A172 (cell line): ENCODE measurements at places on chromosomes 4 and X. TPM values are rescaled to one million over a fixed set of nuclear protein-coding genes. Genes with fewer than 3 reads are reported as not detected.

Gene NPY5R
- not detected in 2 replicates for total RNA-seq

Gene SLC9A7
- 9.7 and 11.3 TPM in 2 replicates for total RNA-seq

Gene TSPAN5
- 8.8 and 18.4 TPM in 2 replicates for total RNA-seq

Gene PRRG3
- total RNA-seq = not detected in 2 replicates

Gene DAPP1
- total RNA-seq = not detected in 2 replicates

Gene MAGEA9B
- not detected in 2 replicates for total RNA-seq

Gene SASH3
- total RNA-seq = not detected in 2 replicates

Gene GABRQ
- total RNA-seq = not detected in 2 replicates

Gene SEC24B
- 14.1 and 16.7 TPM in 2 replicates for total RNA-seq

Gene PPP2R2C
- 6.7 and 10.6 TPM in 2 replicates for total RNA-seq

Gene OFD1
- total RNA-seq = 12.2 and 23.8 TPM in 2 replicates

Gene HTT
- 12.2 and 17.0 TPM in 2 replicates for total RNA-seq

Gene NWD2
- not detected in 2 replicates for total RNA-seq

Gene F8
- total RNA-seq = 18.4 and 19.9 TPM in 2 replicates

Gene REPS2
- 1.4 and 1.7 TPM in 2 replicates for total RNA-seq

Gene CLNK
- not detected in 2 replicates for total RNA-seq

Gene MAGEA10
- total RNA-seq = 0.57 and 0.86 TPM in 2 replicates

Gene CXCL1
- total RNA-seq = not detected in 2 replicates

Gene SSX1
- total RNA-seq = not detected in 2 replicates

Gene FOXR2
- total RNA-seq = 0.07 TPM in 1 of 2 replicates, not detected in the other

Gene GPR82
- not detected in 2 replicates for total RNA-seq

Gene MAP7D3
- 7.9 and 8.6 TPM in 2 replicates for total RNA-seq

Gene CCSER1
- total RNA-seq = not detected in 2 replicates

Gene CCDC149
- 2.7 and 2.8 TPM in 2 replicates for total RNA-seq

Gene FBXO8
- total RNA-seq = 13.9 and 21.8 TPM in 2 replicates

Gene NAA11
- not detected in 2 replicates for total RNA-seq

Gene GPC3
- not detected in 2 replicates for total RNA-seq

Gene PCSK1N
- total RNA-seq = 15.3 and 16.5 TPM in 2 replicates

Gene HMGB2
- 259 and 290 TPM in 2 replicates for total RNA-seq

Gene SHISA3
- 3.1 and 3.9 TPM in 2 replicates for total RNA-seq

Gene LGI2
- 0.19 and 0.93 TPM in 2 replicates for total RNA-seq

Gene GDI1
- total RNA-seq = 143 and 229 TPM in 2 replicates

Gene RPS6KA6
- total RNA-seq = not detected in 2 replicates

Gene UGT2B7
- 0.22 TPM in 1 of 2 replicates, not detected in the other for total RNA-seq

Gene GJB1
- not detected in 2 replicates for total RNA-seq

Gene MAGED2
- 130 and 139 TPM in 2 replicates for total RNA-seq

Gene RNF150
- 4.9 and 6.4 TPM in 2 replicates for total RNA-seq

Gene ETDA
- not detected in 2 replicates for total RNA-seq

Gene CXCR3
- total RNA-seq = not detected in 2 replicates

Gene EOLA2
- 39.2 and 42.5 TPM in 2 replicates for total RNA-seq

Gene GSX2
- not detected in 2 replicates for total RNA-seq

Gene GLUD2
- 2.5 and 2.7 TPM in 2 replicates for total RNA-seq

Gene CENPE
- total RNA-seq = 18.4 and 36.2 TPM in 2 replicates

Gene COL4A6
- total RNA-seq = 0.03 and 0.24 TPM in 2 replicates

Gene GYG2
- total RNA-seq = 7.2 and 11.7 TPM in 2 replicates

Gene GPR119
- total RNA-seq = not detected in 2 replicates

Gene TCEANC
- total RNA-seq = 3.0 and 5.6 TPM in 2 replicates

Gene MYOZ2
- 0.10 TPM in 1 of 2 replicates, not detected in the other for total RNA-seq

Gene SLC25A43
- 13.2 and 14.9 TPM in 2 replicates for total RNA-seq

Gene TNIP3
- 0.05 and 1.9 TPM in 2 replicates for total RNA-seq

Gene JAKMIP1
- total RNA-seq = 0.22 and 0.28 TPM in 2 replicates
